ENCODE measurements at places on chromosomes 6 and 20. TPM values are rescaled to one million over a fixed set of nuclear protein-coding genes. Genes with fewer than 3 reads are reported as not detected.

The FOXF2 gene
- 0.30 TPM for total RNA-seq

The TTK gene
- 0.25 TPM for total RNA-seq

DNA sequence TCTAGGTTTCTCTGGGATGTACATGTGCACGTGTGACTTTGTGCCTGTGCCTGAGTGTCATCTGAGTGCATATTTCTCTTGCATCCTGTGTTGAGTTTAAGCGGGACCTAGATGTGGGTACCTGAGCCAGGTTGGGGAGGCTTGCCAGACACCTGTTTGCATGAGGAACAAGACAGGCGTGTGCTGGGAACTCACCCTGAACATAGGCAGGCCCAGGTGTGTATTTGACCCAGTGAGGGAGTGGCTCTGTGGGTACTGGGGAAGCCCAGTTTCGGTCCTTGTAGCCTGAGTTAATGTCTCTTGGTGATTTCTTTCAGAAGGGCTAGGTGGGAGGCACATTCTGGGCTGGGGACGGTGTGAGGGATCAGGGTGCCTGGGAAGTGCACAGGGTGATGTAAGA lies 98.6 kb downstream of the TMEM170B start:
- no peak for DNase-seq

The EYA4 gene
- 15.4 TPM for total RNA-seq

DNA sequence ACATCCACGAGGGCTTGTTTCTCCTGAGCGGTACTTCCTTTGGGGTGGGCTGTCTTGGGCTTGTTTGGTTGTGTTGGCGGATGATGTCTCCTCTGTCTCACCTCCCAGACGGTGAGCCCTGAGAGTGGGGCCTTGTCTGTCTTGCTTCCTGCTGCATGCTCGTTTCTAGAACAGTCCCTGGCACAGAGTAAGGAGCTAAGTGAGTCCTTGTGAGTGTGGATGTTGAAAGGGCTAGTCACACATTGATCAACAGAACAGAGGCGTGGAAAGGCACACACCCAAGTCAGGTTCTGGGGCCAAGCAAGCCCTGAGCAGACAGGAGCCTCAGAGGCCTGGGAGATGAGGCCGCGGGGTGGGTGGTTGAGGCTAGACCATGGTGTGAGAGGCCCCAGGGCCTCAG lies 111.0 kb downstream of the BMP7 start:
- no peak for DNase-seq

The TJAP1 gene
- 24.1 TPM for total RNA-seq

All from left ventricle myocardium inferior (tissue), 1 donor.